Natural killer cell (primary cell): ENCODE measurements at places on chromosomes 5 and 9. TPM values are rescaled to one million over a fixed set of nuclear protein-coding genes. Genes with fewer than 3 reads are reported as not detected.

DNA sequence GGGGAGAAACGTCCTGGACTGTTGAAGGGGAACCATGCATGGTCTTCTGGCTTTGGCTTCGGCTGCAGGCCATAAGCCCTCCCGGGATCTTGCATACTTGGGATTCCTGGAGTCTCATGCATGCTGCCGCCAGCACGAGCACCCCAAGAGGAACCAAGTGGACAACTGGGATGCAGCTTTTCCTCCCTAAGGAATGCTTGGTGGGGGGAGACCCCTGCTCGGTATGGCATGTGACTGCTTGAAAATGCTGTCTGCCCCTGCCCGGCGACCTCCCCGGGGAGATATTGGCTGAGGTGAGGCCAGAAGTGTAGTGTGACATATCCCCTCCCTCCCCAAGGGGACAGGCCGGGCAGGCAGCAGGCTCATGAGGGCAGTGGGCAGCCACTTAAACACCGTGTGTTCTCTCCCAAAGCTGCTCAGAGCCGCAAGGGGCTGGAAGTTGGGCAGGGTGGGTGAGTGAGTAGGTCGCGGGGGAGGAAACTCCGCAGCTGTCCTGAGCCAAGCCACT lies 15.7 kb downstream of the TMEM171 start:
- peaks cover 10% of the 10 kb centered on the region for H3K27me3 ChIP-seq
- no peak for DNase-seq
- H3K27ac ChIP-seq = no peak overlapping the region
- H3K36me3 ChIP-seq = no peaks in the 10 kb centered on the region

Gene SSBP2
- total RNA-seq = 14.8 TPM

DNA sequence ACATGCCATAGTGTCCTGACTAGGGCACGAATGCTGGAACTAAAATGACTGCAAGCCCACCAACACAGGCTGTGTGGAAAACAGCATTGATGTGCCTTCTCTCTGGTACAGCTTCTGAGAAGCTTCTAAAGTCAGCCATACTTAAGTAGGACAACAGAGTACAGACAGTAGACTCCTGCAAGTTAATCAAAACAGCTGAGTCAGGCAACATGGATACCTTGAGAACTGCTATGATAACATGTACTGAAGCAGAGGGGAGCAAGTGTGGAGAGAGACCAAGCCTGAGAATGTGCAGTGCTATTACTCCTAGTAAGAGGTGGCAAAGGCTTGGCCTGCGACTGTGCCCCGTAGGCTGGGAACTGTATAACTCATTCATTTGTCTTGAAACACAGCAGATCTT lies 2.5 kb downstream of the ISCA1 start:
- H3K27me3 ChIP-seq = no peaks in the 10 kb centered on the region
- H3K27ac ChIP-seq = no peak overlapping the region
- DNase-seq = no peak
- peaks cover 3% of the 10 kb centered on the region for H3K36me3 ChIP-seq
- H3K4me1 ChIP-seq = peaks cover 17% of the 10 kb centered on the region
- H3K4me3 ChIP-seq = no peak overlapping the region

DNA sequence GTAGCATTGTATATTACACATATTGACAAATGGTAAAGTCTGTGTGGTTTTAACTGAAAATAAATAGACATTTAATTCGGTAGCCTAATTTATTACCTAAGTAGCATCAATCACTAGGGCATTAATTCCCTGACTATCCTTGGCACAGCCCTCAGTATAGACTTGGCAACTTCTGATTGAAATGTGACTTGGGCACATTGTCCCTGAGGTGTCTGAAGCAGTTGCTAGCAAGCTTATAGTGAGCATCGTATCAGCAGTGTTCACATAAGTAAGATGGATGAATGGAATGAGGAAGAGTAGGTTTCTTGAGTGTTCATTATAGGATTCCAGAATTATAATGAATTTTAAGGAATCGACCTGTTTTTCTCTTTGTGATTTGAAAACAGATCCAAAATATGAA lies 16.1 kb downstream of the LURAP1L start:
- H3K4me1 ChIP-seq = no peaks in the 10 kb centered on the region
- no peak overlapping the region for H3K27ac ChIP-seq
- H3K27me3 ChIP-seq = no peaks in the 10 kb centered on the region
- DNase-seq = no peak

Gene SPINK7
- not detected for total RNA-seq

DNA sequence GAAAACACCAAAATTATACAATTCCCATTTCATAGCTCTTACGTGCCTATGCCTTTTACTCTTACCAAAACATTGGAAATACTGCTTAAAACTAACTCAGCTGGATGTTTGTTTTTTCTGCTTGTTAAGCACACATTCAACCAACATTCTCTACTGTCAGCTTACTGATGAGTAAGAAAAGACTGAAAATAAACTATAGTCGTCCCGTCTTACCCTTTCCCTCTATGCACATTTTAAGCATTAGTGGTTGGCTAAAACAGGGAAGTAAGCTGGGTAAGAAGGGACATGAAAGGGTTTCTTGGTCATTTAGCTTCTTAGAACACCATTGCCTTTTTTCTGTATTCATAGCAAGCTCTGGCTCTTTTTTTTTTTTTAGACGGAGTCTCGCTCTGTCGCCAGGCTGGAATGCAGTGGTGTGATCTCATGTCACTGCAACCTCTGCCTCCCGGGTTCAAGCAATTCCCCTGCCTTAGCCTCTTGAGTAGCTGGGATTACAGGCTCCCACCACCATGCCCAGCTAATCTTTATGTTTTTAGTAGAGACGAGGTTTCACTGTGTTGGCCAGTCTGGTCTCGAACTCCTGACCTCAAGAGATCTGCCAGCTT lies 232.1 kb upstream of the PCSK5 start:
- no peaks in the 10 kb centered on the region for H3K27me3 ChIP-seq
- no peaks in the 10 kb centered on the region for H3K4me1 ChIP-seq
- no peaks in the 10 kb centered on the region for H3K36me3 ChIP-seq
- DNase-seq = no peak
- H3K27ac ChIP-seq = no peak overlapping the region
- H3K4me3 ChIP-seq = no peak overlapping the region

GRCh38 chr5:14665101-14665822 lies 744 bp downstream of the OTULIN start:
- H3K27ac ChIP-seq = peak overlapping the region; percentile 93
- H3K27me3 ChIP-seq = no peaks in the 10 kb centered on the region
- peaks cover 52% of the 10 kb centered on the region for H3K4me1 ChIP-seq
- H3K36me3 ChIP-seq = no peaks in the 10 kb centered on the region
- DNase-seq = no peak

Gene DMRT3
- total RNA-seq = not detected

GRCh38 chr5:23139338-23140171 lies 286.4 kb upstream of the CDH12 start:
- H3K36me3 ChIP-seq = no peaks in the 10 kb centered on the region
- no peaks in the 10 kb centered on the region for H3K27me3 ChIP-seq
- DNase-seq = no peak
- no peak overlapping the region for H3K27ac ChIP-seq

DNA sequence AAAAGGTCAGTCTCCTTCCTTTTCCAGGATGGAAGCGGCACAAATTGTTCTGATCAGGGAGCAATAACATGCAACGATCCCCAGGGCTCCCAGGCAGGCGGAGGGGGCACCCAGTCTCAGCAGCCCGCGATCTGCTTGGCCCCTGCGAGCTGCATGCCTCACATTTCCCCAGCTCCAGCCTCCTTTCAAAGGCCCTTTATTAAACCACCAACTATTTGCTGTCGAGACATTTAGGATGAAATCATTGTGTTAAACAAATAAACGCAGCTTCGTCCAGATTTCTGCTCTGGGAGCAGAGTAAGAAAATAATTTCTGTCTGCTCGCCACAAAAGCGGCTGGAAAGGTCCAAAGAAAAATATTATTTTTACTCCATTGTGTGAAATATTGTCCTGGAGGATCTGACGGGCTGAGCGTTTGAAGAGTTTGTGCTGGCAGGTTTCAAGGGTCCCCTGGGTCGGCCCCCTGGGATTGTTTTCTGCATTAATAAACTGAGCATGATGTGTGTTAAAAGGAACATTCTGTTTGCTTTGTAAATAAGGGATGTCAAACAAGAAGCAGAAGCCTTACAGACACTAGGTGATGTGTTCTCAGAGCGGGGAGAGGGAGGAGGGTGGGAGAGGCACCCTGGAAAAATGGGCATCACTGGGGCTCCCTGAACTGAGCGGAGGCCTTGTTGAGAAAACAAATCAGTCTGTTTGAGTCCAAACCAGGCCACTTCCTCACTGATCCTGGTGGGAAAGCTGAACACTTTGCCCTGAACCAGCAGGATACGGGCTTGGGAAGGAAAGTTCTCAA lies 110.1 kb downstream of the FOXD1 start:
- no peak overlapping the region for H3K4me3 ChIP-seq
- no peak overlapping the region for H3K27ac ChIP-seq
- H3K36me3 ChIP-seq = no peaks in the 10 kb centered on the region

Gene FAM151B
- total RNA-seq = 0.21 TPM

DNA sequence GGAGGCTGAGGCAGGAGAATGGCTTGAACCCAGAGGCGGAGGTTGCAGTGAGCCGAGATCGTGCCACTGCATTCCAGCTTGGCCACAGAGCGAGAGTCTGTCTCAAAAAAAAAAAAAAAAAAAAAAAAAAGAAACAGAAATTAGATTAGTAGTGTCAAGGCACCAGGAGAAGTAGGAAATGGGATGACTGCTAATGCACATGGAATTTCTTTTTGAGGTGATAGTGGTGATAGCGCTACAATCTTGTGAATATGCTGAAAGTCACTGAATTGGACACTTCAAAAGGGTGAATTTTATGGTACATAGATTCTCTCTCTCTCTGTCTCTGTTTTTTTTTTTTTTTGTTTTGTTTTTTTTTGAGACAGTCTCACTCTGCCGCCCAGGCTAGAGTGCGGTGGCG lies 42.1 kb upstream of the SUB1 start:
- H3K27me3 ChIP-seq = no peaks in the 10 kb centered on the region
- DNase-seq = no peak
- H3K4me3 ChIP-seq = no peak overlapping the region
- H3K4me1 ChIP-seq = peaks cover 12% of the 10 kb centered on the region

- no peak for DNase-seq
- no peaks in the 10 kb centered on the region for H3K27me3 ChIP-seq
- H3K4me3 ChIP-seq = no peak overlapping the region
- no peaks in the 10 kb centered on the region for H3K36me3 ChIP-seq
These were observed 92.3 kb upstream of the MARCHF11 start for GRCh38 chr5:16271851-16272250.

- H3K27me3 ChIP-seq = no peaks in the 10 kb centered on the region
- H3K36me3 ChIP-seq = no peaks in the 10 kb centered on the region
- H3K4me3 ChIP-seq = no peak overlapping the region
- DNase-seq = no peak
These were observed 104.6 kb upstream of the MAN2A1 start for GRCh38 chr5:109584986-109585599.

Gene KLHL9
- 13.5 TPM for total RNA-seq

DNA sequence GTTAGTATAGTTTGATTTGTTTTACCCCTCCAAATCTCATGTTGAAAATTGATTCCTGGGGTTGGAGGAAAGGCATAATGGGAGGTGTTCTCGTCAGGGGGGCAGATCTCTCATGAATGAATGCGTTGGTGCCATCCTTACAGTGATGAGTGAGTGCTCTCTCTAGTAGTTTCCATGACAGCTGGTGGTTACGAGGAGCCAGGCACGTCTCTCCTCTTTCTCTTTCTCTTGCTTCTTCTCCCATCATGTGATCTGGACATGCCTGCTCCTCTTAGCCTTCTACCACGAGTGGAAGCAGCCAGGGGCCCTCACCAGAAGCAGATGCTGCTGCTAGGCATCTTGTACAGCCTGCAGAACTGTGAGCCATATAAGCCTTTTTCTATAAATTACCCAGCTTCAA lies 454.1 kb downstream of the EFNA5 start:
- no peak overlapping the region for H3K4me3 ChIP-seq
- H3K4me1 ChIP-seq = no peaks in the 10 kb centered on the region
- H3K27ac ChIP-seq = no peak overlapping the region
- DNase-seq = no peak
- peaks cover 5% of the 10 kb centered on the region for H3K27me3 ChIP-seq
- H3K36me3 ChIP-seq = no peaks in the 10 kb centered on the region

DNA sequence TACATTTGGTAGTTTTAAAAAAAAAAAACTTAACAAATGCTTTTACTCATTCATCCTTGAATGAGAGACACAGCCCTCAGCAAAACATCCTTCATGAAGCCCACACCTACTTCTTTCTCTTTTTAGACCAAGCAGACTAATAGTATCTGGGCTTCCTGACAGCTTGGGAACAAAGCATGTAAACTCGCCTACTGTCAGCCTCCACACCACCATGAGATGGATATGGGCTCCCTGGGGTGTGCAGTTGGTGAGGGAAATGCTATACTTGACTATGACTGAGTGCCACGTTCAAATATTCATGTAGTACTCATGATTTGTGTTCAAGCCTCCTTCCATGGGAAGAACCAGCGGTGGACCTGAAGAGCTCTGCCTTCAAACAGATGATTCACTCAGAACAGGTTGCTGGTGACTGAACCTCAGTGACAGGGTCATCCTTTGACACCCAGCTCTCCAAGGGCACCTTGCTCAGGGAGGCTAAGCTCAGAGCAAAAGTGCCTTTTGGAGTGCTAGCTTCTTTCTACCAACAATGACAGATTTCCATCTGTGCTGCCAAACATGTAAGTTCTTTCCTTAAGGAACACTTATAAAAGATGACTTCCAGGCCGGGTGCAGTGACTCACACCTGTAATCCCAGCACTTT lies 36.8 kb downstream of the SLC22A5 start:
- H3K27ac ChIP-seq = no peak overlapping the region
- H3K4me3 ChIP-seq = no peak overlapping the region
- peaks cover 29% of the 10 kb centered on the region for H3K4me1 ChIP-seq
- no peaks in the 10 kb centered on the region for H3K36me3 ChIP-seq

- H3K4me3 ChIP-seq = no peak overlapping the region
These were observed 240.4 kb upstream of the RAI14 start for GRCh38 chr5:34415559-34416198.

DNA sequence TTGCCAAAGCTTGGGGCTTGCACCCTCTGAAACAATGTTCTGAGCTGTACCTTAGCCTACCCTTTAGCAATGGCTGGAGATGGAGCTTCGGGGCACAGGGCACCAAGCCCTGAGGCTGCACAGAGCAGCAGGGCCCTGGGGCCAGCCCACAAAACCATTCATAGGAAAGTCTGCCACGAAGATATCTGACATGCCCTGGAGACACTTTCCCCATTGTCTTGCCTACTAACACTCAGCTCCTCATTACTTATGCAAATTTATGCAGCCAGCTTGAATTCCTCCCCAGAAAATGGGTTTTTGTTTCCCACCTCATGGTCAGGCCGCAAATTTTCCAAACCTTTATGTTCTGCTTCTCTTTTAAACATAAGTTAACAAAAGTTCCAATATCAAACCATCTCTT lies 105.7 kb downstream of the DTWD2 start:
- no peaks in the 10 kb centered on the region for H3K36me3 ChIP-seq
- DNase-seq = no peak
- H3K4me1 ChIP-seq = no peaks in the 10 kb centered on the region
- no peak overlapping the region for H3K4me3 ChIP-seq

DNA sequence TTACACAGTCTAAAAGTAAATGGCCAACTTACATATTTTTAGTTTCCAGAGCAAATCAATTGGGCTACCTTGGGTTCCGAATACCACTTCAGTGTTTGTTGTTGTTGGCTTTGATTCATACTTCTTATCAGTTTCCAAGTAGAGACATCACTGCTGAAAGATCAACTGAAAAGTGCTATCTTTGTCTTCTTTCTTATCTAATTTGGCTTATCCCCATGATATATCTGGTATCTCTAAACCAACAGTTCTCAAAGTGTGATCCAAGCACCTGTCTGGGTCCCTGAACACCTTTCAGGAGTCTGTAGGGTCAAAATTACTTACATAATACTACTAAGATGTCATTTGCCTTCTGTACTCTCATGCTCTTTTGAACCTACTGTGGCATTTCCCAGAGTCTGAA lies 200.0 kb downstream of the PARP8 start:
- no peaks in the 10 kb centered on the region for H3K4me1 ChIP-seq
- DNase-seq = no peak
- H3K27me3 ChIP-seq = peaks cover 19% of the 10 kb centered on the region
- H3K27ac ChIP-seq = no peak overlapping the region

Gene SURF2
- total RNA-seq = 14.7 TPM
